SJSA1 (cell line): ENCODE measurements at places on chromosomes 13 and 19.

- DNase-seq, result no peak
These were observed 7.0 kb downstream of the FAM124A start for GRCh38 chr13:51229101-51229719.

DNA sequence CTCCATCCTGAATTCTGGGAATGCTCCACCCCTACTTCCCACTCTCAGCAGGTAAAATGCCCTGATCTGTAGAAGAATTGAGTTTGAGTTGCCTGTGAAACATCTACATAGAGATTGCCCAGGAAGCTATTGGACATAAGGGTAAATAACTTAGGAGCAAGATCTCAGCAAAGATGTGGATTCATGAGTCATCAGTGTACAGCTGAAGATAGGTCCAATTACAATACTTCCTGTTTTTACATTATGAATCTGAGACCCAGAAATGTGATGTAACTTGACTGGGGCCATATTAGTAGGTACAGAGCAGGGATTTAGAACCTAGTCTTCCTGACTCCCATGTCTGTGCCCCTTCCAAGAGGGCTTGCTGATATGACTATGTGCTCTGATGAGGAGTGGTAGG, 79.4 kb upstream of the FNDC3A start:
- no peak for DNase-seq

- no peak for DNase-seq
These were observed 476.2 kb downstream of the KLF12 start for GRCh38 chr13:73657821-73658540.

- DNase-seq, result peak; percentile 66
These were observed 11.0 kb downstream of the TSHZ3 start for GRCh38 chr19:31338069-31338776.

- no peak for DNase-seq
These were observed 238.0 kb upstream of the SOX21 start for GRCh38 chr13:94950303-94950702.

DNA sequence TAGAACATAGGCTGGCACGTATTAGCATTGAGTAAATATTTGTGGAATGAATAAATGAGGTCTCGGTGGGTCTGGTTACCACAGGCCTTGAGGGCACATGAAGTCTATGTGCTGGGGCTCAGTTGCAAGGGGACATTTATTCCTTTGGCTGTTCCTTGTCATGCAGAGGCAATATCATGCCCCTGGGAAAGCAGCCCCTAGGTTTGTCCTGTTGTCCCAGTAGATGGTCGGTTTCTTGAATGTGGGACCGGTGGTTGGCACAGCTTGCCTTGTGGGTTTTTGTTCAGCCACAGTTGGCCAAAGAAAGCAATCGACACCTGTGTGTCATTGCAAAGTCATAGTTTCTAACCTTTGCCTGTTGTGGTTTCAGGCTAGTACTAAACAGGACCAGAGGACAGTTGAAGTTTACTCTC, 24.7 kb upstream of the GPR183 start:
- peak; percentile 89 for DNase-seq

- DNase-seq, result peak; percentile 65
These were observed 552 bp upstream of the GRWD1 start for GRCh38 chr19:48445256-48445605.

GRCh38 chr13:32581177-32581786, 5.0 kb upstream of the PDS5B start:
- DNase-seq, result no peak

- DNase-seq, result no peak
These were observed 1.7 kb upstream of the LYL1 start for GRCh38 chr19:13104360-13104847.

DNA sequence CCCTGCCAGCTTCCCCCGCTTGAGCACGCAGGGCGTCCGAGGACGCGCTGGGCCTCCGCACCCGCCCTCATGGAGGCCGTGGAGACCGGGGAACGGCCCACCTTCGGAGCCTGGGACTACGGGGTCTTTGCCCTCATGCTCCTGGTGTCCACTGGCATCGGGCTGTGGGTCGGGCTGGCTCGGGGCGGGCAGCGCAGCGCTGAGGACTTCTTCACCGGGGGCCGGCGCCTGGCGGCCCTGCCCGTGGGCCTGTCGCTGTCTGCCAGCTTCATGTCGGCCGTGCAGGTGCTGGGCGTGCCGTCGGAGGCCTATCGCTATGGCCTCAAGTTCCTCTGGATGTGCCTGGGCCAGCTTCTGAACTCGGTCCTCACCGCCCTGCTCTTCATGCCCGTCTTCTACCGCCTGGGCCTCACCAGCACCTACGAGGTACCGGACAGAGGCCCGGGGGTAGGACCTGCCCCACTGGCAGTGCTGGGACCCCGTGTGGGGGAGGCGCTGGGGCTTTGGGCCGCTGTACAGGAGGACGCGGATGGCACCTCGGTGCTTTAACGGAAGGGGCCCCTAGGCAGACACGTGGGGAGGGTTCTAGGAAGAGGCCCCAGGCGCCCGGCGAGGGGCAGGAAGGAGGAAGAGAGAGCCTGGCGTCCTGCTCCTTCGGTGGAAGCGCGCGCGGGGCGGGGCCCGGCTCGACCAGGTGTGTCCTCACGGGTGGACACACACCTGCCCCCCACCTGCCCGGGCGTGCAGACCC, 681 bp downstream of the SLC5A5 start:
- DNase-seq, result no peak

DNA sequence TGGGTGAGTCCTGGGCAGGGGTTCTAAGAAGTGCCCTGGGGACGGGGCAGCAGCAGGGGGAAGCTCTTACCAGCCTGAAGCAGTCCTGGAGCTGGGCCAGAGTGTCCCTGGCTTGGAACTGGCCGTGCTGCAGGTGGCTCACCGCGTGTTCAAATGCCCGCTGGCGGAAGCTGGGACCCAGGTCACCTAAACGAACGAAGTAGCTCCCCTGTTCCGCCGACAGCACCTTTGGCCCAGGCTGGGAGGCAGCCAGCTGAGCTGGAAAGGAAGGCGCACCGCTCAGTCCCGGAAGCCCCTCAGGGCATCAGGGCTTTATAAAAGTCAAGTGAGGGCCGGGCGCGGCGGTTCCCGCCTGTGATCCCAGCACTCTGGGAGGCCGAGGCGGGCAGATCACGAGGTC, 9.6 kb downstream of the PLIN4 start:
- no peak for DNase-seq

DNA sequence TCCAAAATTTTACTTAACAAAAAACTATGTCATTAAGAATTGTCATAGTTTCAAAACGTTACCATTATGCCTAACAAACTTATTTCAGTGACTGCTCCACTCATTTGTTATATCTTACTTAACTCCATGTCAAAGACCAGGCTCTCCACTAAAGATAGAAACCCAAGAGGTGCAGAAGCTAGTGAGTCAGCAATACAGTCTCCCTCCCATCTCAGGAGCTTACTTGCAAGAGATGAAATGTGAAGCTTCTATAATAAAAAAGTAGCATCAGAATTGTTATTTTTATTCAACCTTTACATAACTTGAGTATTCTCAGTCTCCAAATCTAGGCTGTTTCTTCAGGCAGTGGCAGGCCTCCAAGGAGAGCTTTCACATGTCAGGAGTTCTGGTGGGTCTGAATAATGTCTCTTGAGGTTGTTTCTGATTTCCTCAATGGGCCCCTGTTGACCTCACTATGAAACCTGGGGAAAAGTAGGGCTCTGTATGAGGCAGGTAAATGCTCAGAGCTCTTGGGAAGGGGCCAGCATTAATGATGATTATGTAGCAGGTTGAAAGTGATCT, 242.0 kb downstream of the NDFIP2 start:
- no peak for DNase-seq

- DNase-seq, result peak; percentile 91
These were observed 11.6 kb upstream of the GPR18 start for GRCh38 chr13:99269627-99270241.

GRCh38 chr13:31073859-31074718, 87.6 kb downstream of the HSPH1 start:
- no peak for DNase-seq

DNA sequence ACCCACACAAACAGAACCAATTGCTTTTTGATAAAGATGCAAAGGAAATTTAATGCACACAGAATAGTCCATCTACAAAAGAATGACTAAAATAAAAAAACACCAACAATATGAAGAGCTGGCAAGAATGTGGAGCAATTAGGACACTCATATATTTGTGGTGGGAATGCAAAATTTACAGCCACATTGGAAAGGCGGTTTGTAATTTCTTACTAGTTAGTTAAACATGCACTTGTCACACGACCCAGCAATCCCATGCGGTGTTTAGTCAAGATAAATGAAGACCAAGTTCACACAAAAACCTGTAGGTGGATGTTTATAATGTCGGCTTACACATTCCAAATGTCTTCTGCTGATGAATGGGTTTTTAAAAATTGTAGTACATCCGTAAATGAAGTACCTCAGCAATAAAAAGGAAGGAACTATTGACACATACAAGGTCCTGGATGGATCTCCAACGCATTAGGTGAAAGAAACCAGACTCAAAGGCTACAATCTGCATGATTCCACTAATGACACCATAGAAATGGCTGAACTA, 5.2 kb downstream of the GRTP1 start:
- DNase-seq, result no peak

DNA sequence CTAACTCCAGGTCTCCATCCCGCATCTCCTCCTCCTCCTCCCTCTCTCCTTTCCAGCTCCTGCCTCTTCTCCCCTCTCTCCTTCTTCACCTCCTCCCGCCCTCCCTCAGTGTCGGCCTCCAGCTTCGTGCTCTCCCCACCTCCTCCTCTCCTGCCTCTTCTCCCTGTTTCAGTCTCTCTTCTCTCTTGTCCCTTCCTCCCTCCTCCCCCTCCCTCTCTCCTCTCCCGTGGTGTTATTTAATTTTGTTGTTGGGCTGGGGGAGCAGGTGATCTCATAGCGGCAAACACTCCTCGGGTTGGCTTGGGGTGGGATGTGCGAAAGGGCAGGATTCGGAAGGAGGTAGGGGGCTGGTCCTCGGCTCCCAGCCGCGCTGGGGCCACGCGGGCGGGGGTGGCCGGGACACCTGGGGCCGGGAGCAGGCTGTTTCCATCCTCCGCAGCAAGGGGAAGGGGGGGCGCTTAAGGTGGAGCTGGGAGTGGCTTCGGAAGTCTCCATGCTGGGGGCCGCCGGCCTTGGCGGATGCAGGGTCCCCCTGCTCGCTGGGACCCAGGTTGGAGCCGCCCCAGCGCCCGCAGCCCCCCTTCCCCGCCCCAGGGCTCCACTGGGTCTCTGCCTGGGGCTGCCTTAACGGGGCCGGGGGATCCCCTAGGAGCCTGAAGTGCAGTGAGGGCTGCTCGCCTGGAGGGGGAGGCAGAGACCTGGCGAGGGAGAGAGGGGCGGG, at the start of gene CA11:
Gene CA11 (minus strand): TSS at position 187 of the 721 bp plus-strand sequence. CDS start 555 bp downstream, outside the sequence.
- peak; percentile 88 for DNase-seq

DNA sequence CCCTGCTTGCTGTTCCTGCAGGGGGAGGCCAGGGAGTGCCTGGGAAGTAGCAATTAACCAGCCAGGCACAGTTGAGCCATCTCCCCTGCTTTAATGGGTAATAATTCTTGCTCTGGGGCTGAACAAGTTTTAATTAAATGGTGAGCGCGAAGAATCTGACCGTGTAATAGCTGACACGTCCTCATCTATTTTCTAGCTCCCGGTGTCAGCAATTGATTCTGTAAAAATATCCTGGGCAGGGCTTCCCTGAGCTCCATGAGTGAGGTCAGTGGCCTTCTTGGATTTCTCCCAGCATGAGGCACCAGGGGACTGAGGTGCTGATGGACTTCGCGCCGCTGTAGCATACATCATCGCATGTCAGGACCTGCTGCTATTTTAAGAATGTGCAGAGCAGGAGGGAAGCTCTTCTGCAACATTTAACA, 26.9 kb downstream of the SIPA1L3 start:
- no peak for DNase-seq

GRCh38 chr13:97018029-97018819, 23.9 kb upstream of the OXGR1 start:
- DNase-seq, result peak; percentile 42

- DNase-seq, result no peak
These were observed 8.5 kb downstream of the HNRNPL start for GRCh38 chr19:38841180-38841766.

GRCh38 chr13:113764793-113765563, 6.0 kb downstream of the TMEM255B start:
- peak; percentile 53 for DNase-seq

DNA sequence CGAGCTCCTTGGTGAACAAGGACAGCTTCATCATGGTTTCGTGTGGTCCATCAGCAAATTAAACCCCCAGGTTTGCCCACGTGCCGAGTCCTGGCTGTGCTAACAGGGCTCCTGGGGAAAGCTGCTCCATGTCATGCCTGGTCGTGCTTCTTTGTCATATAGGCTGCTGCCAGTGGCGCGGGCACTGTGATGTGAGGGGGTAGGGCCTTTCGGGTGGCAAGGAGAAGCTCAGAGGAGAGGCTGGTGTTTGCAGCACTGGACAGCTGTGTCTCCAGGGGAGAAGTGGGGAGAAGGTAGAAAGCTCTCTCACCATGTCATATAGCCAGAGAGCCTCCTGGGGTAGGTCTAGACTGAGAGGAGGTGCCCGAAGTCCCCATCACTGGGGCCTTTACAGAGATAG, 13.3 kb downstream of the VSTM2B start:
- no peak for DNase-seq

- peak; percentile 2 for DNase-seq
These were observed 112.2 kb upstream of the GPR12 start for GRCh38 chr13:26872525-26873385.

GRCh38 chr19:6888967-6889366, 1.6 kb downstream of the ADGRE1 start:
- no peak for DNase-seq

DNA sequence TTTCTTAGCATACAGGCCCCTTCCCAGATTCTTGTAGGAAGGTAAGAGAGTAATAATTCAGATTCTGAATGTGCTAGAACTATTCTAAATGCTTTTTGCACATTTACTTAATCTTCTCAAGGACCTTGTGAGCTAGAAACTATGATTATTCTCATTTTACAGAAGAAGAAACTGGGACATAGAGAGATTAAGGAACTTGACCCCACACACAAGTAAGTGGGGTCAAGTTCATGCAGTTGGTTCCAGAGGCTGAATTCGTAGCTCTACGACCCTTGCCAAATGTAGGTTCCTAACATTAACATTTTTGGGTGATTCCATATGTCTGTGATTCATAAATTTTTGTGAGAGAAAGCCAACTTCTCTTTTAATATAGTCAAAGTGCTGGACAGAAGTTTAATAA, 238.1 kb downstream of the LACC1 start:
- DNase-seq, result no peak

DNA sequence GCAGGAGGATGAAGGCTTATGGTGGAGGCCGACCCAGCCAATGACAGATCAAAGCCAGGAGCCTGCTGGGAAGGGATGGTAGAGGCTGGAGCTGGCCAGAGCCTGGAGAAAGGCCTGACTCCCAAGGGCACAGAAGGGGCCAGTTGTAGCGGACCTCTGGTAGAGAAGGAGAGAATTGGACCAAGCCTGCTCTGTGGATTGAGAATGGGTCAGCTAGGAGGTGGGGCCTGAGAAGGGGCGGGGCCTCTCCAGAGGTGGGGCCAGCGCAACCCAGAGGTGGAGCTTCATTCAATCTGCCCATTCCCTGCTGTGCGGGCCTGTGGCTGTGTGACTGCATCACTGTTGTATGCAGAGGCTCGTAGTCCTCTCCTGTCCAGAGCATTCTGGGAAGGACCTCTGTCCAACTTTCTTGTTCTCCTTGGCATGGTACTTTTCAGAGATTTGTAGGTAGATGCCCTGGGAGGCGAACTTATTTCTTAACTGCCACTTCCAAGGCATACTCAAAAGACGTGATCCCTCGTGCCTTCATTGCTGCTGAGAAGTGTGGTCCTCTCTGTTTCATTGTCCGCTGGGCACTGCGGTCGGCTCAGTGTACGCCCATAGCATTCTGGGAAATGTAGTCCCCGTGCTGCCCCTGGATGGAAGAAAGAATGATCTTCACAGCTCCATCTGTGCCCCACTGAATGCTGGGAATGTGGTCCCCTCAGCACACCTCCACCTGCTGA, 6.7 kb downstream of the GRIN2D start:
- DNase-seq, result peak; percentile 72
